ENCODE measurements at places on chromosomes 5 and 9. TPM values are rescaled to one million over a fixed set of nuclear protein-coding genes. Genes with fewer than 3 reads are reported as not detected.
A peak's percentile ranks its signal among the peaks of the same experiment; 100 is the strongest.

- no peak overlapping the region for H3K4me3 ChIP-seq
- H3K27ac ChIP-seq = no peak overlapping the region
- no peak for DNase-seq
- no peaks in the 10 kb centered on the region for H3K36me3 ChIP-seq
- H3K4me1 ChIP-seq = peaks cover 12% of the 10 kb centered on the region
Observed at GRCh38 chr5:36689225-36689624, 82.8 kb downstream of the SLC1A3 start.

DNA sequence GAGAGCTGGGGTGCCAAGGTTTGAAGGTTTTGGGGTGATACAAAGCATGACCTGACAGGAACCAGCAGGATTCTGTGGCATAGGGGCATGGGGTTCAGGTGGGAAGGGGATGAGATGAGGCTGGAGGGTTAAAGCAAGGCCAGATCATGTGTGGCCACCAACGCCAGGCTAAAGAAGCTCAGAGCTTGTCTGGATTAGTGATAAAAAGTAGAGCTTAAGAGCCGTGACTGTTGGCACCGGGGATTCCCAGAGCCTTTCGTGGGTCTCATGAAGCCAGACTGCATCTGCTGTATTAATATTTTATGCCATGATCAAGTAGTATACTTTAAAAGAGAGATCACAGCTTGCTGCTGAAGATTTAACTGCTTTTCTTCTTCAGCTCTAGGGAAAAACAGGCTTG lies 8.5 kb upstream of the GSN start:
- no peaks in the 10 kb centered on the region for H3K27me3 ChIP-seq
- no peaks in the 10 kb centered on the region for H3K4me1 ChIP-seq
- H3K27ac ChIP-seq = no peak overlapping the region
- H3K36me3 ChIP-seq = no peaks in the 10 kb centered on the region
- no peak for DNase-seq

GRCh38 chr9:91433180-91433579 lies 9.5 kb upstream of the NFIL3 start:
- peaks cover 12% of the 10 kb centered on the region for H3K27me3 ChIP-seq
- no peak overlapping the region for H3K4me3 ChIP-seq
- H3K4me1 ChIP-seq = peaks cover 3% of the 10 kb centered on the region
- DNase-seq = peak; percentile 34

DNA sequence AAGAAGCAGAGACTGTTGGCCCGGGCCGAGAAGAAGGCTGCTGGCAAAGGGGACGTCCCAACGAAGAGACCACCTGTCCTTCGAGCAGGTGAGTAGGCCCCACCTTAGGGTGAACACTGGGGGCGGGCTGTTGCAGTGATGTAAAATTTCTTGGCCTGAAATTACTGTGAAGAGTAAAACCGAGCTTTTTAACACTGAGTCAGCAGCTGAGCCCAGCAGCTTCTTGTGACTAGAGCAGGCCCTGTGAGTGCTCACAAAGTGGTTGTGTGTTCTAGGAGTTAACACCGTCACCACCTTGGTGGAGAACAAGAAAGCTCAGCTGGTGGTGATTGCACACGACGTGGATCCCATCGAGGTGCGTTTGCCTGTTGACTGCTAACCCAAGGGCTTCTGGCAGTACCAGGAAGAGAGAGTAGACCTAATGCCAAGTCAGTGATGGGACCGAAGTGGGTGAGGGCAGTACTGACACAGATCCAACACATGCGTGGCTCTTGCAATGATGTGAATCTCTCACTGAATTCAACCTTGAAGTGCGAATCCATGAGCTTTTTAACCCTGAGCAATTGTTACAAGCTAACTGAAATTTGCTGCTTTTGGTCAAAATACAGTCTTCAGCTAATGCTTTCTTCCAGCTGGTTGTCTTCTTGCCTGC lies 2.1 kb downstream of the RPL7A start:
- no peaks in the 10 kb centered on the region for H3K27me3 ChIP-seq
- peaks cover 51% of the 10 kb centered on the region for H3K36me3 ChIP-seq
- H3K27ac ChIP-seq = peak overlapping the region; percentile 97
- peak overlapping the region; percentile 92 for H3K4me3 ChIP-seq
- DNase-seq = no peak

DNA sequence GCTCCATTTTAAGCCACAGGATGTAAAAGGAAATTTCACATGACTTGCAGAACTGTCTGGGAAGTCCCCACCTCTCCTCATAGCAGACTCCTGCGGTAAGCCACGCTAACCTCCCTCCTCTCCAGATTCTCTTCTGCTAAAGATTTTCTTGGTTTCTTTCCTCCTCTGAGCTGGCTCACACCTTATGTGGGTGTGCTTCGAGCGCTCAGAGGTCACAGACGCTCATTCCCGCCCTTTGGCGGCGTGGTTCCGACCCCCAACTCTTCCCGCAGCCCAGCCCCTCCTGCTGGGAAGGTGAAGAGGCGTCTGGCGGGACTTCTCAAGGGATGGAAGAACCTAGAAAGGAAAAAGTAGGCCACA lies 32.9 kb upstream of the CDK20 start:
- peak; percentile 88 for DNase-seq
- peak overlapping the region; percentile 51 for H3K27ac ChIP-seq
- no peaks in the 10 kb centered on the region for H3K36me3 ChIP-seq
- peaks cover 4% of the 10 kb centered on the region for H3K27me3 ChIP-seq
- no peak overlapping the region for H3K4me3 ChIP-seq

- H3K4me3 ChIP-seq = no peak overlapping the region
- H3K27me3 ChIP-seq = no peaks in the 10 kb centered on the region
- DNase-seq = no peak
- peaks cover 70% of the 10 kb centered on the region for H3K4me1 ChIP-seq
- H3K36me3 ChIP-seq = peaks cover 10% of the 10 kb centered on the region
Observed at GRCh38 chr5:99034336-99034735, 105.5 kb upstream of the CHD1 start.

Gene COL27A1
- total RNA-seq = 7.0 TPM

Gene TAF11L10
- not detected for total RNA-seq

Gene KLF9
- 45.0 TPM for total RNA-seq

DNA sequence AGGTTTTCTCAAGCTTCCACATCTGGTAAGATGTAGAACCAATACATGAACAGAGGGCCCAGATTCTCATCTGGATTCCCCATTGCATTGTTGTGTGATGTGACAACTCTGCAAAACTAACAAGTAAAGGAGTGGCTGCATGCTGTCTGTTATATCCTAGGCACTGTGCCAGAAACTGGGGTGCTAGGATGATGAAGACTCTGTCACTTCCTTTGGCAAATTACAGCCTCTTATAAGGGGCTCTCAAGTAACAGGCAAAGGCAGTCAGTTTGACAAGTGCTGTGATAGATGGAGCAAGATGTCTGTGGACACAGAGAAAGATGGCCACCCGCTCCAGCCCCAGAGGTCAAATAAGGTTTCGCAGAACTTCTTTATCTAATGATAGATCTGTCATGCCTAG lies 115.7 kb downstream of the PAPPA start:
- no peak overlapping the region for H3K27ac ChIP-seq
- no peaks in the 10 kb centered on the region for H3K36me3 ChIP-seq
- DNase-seq = no peak
- H3K27me3 ChIP-seq = peaks cover 3% of the 10 kb centered on the region
- H3K4me3 ChIP-seq = no peak overlapping the region

GRCh38 chr5:95797301-95797700 lies 25.2 kb downstream of the GLRX start:
- H3K4me3 ChIP-seq = no peak overlapping the region
- H3K27ac ChIP-seq = no peak overlapping the region
- no peak for DNase-seq
- no peaks in the 10 kb centered on the region for H3K4me1 ChIP-seq
- H3K27me3 ChIP-seq = no peaks in the 10 kb centered on the region
- no peaks in the 10 kb centered on the region for H3K36me3 ChIP-seq

GRCh38 chr5:76401801-76402250 lies 1.3 kb upstream of the IQGAP2 start:
- no peaks in the 10 kb centered on the region for H3K27me3 ChIP-seq
- H3K27ac ChIP-seq = peak overlapping the region; percentile 92
- DNase-seq = peak; percentile 40
- H3K4me3 ChIP-seq = peak overlapping the region; percentile 95

All from activated naive CD4-positive, alpha-beta T cell treated with anti-CD3 and anti-CD28 coated beads for 36 hours (primary cell).